Bronchial epithelial cell (primary cell): ENCODE measurements at places on chromosomes 13 and 19. TPM values are rescaled to one million over a fixed set of nuclear protein-coding genes. Genes with fewer than 3 reads are reported as not detected.

- DNase-seq: peak; percentile 68
These were observed 200.0 kb downstream of the KLF12 start for GRCh38 chr13:73934215-73934641.

- DNase-seq: no peak
These were observed 1838.2 kb upstream of the PRR20A start for GRCh38 chr13:55302568-55302967.

IL17D gene
- under 0.01 and 0.13 TPM in 2 replicates for total RNA-seq

GRCh38 chr13:60645676-60646075 lies 248.7 kb downstream of the TDRD3 start:
- no peak for DNase-seq

DNA sequence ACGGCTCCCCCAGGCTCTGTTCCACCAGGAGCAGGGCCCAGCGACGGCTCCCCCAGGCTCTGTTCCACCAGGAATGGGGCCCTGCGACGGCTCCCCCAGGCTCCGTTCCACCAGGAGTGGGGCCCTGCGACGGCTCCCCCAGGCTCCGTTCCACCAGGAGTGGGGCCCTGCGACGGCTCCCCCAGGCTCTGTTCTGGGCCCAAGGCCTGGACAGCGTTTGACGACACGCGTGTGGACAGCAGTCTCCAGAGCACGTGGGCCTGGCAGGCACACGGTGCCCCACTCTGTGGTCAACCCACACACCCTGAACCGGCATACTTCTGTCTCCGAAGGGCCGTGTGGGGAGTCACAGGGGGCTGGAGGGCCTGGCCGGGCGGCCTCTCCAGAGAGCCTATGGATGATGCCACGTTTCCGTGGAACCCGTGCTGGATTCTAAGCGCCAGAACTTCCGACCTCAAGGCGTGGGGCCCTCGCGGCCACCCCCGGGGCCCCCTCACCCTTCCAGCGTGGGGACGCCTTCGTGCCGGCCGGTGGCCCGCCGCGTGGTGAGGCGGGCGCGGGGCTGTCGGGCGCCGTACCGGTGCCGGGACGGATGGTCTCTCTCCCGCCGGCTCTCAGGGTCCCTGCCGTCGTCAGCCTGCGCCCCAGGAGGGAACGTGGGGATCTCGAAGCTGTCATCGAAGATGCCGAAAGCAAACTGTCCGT lies 11.6 kb downstream of the FGF22 start:
- DNase-seq: no peak

GRCh38 chr13:110409581-110409992 lies 102.5 kb downstream of the COL4A2 start:
- peak; percentile 44 for DNase-seq

BEST2 gene
- total RNA-seq: not detected in 2 replicates

DNA sequence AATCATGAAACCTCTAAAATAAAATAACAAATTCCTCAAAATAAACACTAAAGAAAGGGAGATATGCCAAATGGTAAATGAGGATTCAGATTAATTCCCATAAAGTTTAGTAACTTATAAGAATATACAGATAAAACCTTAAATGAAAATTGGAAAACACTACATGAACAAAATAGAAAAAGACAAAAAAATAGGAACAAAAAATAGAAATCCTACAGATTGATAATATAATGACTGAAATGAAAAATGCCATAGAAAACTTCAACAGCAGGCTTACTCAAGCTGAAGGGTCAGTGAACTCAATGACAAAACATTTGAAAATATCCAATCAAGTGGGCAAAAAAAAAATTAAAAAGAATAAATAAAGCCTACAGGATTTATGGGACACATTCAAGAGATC lies 1784.8 kb downstream of the PCDH9 start:
- DNase-seq: no peak

TMC4 gene
- 23.2 and 25.0 TPM in 2 replicates for total RNA-seq

- DNase-seq: no peak
These were observed 4.1 kb upstream of the ZIC5 start for GRCh38 chr13:99975626-99976025.

GRCh38 chr19:30804751-30805150 lies 432.6 kb downstream of the ZNF536 start:
- DNase-seq: no peak

- DNase-seq: no peak
These were observed 143.1 kb downstream of the ZNF737 start for GRCh38 chr19:20422216-20423205.
